Thymus (tissue), 14 donors: ENCODE measurements at places on chromosomes 13 and 19. TPM values are rescaled to one million over a fixed set of nuclear protein-coding genes. Genes with fewer than 3 reads are reported as not detected.

SAFB gene
- 32.6 TPM for total RNA-seq

- H3K4me1 ChIP-seq: no peaks in the 10 kb centered on the region
- H3K27me3 ChIP-seq: no peaks in the 10 kb centered on the region
- no peak overlapping the region for H3K4me3 ChIP-seq
- no peak for DNase-seq
- no peak overlapping the region for H3K27ac ChIP-seq
These were observed 23.4 kb downstream of the CEBPG start for GRCh38 chr19:33396701-33397535.

DNA sequence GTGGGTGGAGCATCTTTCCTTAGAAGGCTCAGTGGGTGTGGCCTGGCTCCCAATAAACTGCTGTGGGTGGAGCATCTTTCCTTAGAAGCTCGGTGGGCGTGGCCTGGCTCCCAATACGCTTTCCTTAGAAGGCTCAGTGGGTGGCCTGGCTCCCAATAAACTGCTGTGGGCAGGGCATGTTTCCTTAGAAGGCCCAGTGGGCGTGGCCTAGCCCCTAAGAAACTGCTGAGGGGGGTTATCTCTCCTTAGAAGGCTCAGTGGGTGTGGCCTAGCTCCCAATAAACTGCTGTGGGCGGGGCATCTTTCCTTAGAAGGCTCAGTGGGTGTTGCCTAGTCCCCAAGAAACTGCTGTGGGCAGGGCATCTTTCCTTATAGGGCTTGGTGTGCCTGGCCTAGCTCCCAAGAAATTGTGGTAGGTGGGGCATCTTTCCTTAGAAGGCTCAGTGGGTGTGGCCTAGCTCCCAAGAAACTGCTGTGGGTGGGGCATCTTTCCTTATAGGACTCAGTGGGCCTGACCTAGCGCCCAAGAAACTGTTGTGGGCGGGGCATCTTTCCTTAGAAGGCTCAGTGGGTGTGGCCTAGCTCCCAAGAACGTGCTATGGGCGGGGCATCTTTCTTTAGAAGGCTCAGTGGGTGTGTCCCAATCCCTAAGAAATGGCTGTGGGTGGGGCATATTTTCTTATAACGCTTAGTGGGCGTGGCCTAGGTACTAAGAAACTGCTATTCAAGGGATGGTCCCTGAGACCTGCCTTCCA is 10.3 kb downstream of the HSH2D start:
- no peak overlapping the region for H3K4me3 ChIP-seq
- no peaks in the 10 kb centered on the region for H3K27me3 ChIP-seq
- H3K36me3 ChIP-seq: peaks cover 13% of the 10 kb centered on the region
- H3K4me1 ChIP-seq: no peaks in the 10 kb centered on the region
- DNase-seq: no peak
- H3K27ac ChIP-seq: no peak overlapping the region

SLAIN1 gene
- total RNA-seq: 49.7 TPM

DNA sequence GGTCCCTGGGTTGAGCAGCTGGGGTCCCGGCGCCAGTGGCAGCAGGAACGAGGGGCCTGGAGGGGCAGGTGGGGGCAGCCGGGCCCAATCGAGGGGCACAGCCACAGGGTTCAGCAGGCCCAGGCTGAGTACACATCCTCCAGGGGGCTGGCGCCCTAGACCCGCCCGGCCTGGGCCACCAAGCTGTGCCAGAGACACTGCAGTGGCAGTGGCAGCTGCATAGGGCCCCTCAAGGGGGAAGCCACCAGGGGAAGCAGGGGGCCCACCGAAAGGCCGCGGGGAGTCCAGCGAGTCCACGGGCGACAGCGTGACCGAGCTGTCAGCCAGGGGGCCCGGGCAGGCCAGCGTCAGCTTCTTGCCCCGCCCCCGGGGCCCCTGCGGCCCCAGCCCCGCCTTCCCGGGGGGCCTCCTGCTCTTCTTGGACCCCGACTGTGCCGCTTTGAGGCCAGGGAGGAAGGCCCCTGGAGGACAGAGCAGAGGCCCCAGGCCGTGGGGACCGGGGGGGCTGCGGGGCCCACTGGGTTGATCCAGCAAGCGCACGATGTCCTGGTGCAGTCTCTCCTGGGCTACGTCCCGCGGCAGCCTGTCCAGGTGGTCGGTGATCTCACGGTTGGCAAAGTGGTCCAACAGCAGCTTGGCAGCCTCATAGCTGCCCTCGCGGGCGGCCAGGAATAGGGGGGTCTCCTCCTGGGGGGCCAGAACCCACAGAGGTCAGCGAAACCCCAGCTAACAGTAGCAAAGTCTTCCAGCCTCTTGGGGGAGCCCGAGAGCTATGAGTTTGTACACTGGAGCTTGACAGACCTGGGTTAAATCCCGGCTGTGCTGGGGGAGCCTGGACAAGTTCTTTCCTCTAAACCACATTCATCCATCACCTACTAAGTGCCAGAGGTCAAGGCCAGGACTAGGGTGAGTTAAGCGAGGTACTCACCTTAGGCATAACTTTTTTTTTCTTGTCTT is 39.5 kb downstream of the NOTCH3 start:
- no peak overlapping the region for H3K27ac ChIP-seq
- H3K27me3 ChIP-seq: no peaks in the 10 kb centered on the region
- peaks cover 70% of the 10 kb centered on the region for H3K36me3 ChIP-seq
- DNase-seq: no peak
- no peaks in the 10 kb centered on the region for H3K4me1 ChIP-seq

KLHL1 gene
- 0.05 TPM for total RNA-seq

DNA sequence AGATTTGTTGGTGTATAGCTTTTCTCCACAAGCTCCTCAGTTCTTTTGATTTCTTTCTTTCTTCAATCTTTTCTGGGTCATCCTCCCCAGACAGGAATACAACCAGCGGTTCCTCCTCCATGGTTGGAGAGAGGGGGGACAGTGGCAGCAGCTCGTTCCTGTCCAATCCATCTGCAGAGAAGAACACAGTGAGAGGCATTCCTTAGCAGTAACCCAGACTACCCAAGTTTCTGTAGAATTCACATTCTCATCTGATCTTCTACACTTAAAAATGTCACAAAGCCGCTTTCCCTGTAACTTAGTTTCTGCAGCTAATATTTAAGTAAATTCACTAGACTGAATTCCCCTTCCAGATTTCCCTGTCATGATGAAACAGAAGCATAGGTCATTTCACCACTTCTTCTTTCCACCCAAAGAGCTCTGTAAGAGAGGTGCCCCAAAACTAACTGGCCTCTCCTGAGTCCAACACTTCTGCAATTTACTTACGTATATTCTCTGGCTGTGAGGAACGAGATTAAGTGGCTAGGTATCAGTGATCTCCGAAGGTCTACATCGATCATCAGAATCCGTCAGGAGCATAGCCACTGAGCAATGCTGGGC is 171.9 kb downstream of the TBC1D4 start:
- H3K27me3 ChIP-seq: no peaks in the 10 kb centered on the region
- no peaks in the 10 kb centered on the region for H3K4me1 ChIP-seq
- H3K27ac ChIP-seq: peak overlapping the region; percentile 45
- H3K4me3 ChIP-seq: no peak overlapping the region
